ENCODE measurements at places on chromosomes 2 and 18.
A peak's percentile ranks its signal among the peaks of the same experiment; 100 is the strongest.

DNA sequence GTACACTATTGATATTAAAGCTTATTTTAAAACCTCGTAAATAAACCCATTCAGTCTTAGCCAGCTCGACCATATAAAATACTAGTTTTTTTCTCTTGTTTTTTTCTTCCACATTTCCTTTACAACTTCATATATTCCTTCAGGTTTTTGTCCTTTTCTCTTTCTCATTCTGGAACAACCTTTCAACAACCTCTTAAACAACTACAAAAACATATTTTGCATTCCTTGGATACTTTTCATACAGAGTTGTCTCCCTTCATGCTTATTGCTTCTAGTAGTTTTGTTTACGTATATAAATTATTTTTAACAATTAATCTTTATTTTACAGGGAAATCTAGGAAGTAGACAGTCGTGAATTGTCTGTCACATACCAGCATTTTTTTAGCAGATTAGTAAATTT is 41.2 kb downstream of the COMMD1 start:
- no peak for DNase-seq

DNA sequence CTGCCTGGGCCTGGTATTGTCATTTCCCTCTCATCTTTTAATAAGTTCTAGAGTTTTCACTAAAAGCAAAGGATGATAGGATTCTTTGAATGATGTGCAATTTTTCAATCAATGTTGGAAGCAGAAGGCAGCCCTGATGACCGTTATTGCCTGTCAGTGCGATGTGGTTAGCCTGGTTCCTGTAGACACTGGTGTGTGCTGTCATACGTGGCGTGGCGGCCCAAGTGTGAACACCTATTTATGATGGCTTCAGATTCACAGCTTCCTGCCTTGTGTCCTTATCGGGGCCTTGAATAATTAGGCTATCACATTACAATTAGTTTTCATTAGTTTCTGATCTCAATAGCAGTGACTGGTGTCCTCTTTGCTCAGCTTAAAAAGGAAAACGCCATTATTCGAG is 218.5 kb downstream of the TPGS2 start:
- no peak for DNase-seq

GRCh38 chr18:41021089-41021488 is 933.9 kb upstream of the PIK3C3 start:
- DNase-seq: no peak

- no peak for DNase-seq
These were observed 500.2 kb upstream of the HS6ST1 start for GRCh38 chr2:128818704-128819491.

DNA sequence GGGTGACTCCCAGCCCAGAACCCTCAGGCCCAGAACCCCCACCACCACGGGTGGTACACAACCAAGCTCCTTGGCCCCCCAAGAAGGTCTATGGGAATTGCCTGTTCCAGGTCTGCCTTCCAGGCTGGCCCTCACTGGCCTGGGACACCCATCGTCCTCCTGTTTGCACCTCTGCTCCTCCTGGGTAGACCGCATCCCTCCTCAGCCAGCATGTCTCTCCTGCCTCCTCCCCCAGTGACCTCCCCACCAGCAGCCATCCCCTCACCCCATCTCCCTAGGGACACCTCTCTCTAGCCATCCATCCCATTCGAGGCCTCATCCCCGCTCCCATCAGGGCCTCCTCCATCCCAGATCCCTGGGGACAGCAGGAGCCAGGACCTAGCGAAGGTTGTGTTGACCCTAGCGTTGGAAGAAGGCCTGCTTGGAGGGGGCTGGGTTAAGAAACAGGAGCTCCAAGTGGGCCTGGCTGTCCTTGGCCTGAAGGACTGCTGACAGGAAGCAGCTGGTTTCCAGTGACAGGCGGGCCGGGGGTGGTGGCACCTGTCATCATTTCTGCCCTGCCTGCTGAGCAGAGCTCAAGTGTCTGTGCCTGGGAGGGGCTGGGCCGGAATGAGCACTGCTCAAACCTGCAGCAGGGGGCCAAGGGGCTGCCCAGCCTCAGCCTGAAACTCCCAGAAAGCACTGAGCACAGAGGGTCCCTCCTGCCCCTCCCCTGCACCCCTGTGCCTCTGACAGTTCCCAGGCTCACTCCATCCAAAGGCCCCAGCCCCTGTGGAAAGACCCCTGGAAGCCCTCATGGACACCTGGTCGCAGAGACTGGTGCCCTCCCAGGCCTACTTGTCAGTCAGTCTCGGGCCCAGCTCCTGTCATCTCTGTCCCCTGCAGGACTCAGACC is 96.0 kb upstream of the OTOS start:
- no peak for DNase-seq

DNA sequence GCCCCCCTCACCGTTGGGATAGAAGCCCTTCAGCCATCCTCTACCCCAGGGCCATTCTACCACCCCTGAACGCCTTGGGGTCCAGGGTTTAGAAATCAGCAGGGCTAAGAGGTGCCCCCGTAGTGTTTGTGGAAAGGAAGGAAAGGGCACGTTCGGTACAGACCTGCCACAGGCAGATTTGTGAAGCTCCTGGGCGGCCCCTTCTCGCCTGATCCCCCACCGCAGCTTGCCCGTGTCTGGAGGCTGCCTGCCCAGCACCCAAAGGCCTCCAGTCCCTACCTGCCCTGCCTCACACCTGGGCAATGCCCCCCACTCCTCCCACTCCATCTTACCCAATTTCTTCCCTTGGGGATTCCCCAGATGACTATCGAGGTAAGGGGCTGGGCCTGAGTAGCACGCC is 21.2 kb downstream of the ATP6V1C2 start:
- DNase-seq: no peak

- no peak for DNase-seq
These were observed 688.4 kb upstream of the PIK3C3 start for GRCh38 chr18:41266616-41267015.

DNA sequence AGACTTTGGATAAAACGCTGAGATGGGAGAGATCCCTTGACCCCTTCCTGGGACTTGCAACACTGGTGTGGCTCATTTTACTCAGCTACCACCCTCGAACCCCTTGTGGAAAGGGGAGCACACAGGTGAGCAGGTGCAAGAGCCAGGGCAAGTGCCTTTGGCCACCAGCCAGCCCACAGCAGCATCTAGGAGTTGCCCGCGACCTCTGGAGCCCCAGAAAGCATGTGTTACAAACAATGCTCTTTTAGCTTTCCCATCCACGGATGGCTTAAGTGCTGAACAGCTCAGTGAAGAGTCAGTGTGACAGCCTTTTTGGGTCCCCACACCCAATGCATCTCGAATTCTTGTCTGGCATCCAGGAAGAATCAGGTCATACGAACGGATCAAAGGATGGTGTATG is 197.8 kb downstream of the MEMO1 start:
- DNase-seq: no peak

- DNase-seq: no peak
These were observed 59.8 kb upstream of the NFATC1 start for GRCh38 chr18:79335833-79336360.

- no peak for DNase-seq
These were observed 34.8 kb upstream of the TWIST2 start for GRCh38 chr2:238813109-238813508.

DNA sequence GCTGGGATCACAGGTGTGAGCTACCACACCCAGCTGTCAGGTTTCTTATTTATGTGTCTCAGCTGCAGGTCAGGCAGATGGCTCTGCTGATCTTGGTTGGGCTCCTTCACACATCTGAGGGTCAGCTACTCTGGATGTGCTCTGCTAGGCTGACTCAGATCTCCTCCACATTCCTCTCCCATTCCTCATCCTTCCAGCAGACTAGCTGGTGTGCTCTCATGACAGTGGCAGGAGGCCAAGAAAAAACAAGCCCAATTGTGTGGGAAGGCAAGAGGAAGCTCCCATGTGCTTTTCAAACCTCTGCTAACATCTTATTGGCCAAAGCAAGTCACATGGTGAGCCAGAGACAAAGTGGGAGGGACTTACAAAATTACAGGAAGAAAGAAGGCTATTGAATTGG is 11.7 kb upstream of the MSH6 start:
- peak; percentile 71 for DNase-seq

- no peak for DNase-seq
These were observed 85.8 kb downstream of the UXS1 start for GRCh38 chr2:106108351-106108750.

DNA sequence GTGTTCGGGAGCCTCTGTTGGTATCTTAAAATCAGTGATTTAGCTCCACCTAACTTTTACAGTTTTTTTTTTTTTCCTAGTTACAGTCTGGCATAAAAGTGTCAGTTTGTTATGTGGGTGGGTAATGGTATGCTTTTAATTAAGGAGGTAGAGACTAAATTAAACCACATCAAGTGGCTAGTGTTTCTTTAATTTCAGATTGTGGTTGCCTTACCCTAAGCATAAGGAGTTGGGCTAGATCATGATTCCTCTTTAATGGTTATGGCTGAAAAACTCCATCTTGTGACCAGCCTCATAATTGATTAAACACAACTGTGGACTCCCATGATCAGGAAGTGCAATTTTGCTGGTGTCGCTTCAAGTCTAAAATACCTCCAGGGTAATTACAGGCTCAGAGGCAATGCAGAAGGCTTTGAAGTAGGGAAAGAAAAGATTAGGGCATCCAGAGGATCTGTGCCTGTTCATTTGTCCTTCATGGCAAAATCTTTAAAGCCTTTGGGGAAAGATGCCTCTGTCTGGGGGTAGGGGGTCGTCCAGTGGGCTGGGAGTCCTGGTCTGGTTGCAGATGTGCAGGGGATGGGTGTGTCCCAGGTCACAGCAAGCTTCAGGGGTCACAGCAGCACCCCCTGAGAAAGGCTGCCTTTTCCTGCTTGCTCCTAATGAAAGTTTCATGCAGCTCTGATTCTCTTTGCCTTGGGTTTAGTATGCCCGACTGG is 579.2 kb downstream of the BCL11A start:
- no peak for DNase-seq

- no peak for DNase-seq
These were observed 155.0 kb upstream of the SRD5A2 start for GRCh38 chr2:31735716-31736115.

DNA sequence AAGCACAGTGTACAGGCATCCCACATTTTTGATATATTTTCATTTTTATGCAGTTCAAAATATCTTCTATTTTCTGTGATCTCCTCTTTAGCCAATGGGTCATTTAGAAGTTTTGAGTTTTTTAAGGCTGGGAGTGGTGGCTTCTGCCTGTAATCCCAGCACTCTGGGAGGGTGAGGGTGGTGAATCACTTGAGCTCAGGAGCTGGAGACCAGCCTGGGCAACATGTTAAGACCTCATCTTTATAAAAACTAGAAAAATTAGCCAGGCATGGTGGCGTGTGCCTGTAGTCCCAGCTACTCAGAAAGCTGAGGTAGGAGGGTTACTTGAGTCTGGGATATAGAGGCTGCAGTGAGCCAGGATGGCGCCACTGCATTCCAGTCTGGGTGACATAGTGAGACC is 17.8 kb downstream of the UBR3 start:
- DNase-seq: no peak

DNA sequence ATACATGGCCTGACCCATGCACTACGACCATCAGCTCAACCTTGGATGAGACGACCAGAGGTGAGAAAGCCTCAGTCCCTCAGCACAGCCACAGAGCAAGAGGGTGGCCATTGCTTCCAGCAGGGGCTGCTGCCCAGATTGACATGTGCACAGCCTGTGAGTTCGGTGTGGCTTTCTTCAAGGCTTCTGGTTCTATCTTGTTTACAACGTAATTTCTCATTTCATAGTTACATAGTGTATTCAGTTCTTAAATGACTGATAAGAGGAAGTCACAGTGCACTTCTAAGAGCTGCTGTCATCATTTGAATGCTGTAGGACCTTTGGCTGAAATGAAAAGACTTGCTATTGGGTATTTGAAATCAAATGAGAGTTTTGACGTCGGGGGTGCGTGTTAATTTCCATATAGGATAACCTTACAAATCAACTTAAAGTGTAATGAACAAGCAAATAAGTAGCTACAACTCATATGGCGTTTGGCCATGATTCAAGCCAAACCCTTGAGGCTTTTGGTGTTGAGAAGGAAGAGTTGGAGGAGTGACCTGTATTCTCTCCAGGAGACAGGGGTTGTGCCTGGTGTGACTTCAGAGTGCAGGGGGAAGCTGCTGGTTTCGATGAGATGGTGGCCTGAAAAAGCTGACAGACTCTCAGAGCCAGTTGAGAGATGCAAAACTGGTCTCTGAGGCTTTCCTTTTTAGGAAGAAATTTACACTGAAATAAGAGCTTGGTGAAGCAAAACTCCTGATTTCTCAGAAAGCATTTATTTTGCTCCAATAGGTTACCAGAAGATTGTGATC is 51.0 kb downstream of the TSHZ1 start:
- DNase-seq: no peak

DNA sequence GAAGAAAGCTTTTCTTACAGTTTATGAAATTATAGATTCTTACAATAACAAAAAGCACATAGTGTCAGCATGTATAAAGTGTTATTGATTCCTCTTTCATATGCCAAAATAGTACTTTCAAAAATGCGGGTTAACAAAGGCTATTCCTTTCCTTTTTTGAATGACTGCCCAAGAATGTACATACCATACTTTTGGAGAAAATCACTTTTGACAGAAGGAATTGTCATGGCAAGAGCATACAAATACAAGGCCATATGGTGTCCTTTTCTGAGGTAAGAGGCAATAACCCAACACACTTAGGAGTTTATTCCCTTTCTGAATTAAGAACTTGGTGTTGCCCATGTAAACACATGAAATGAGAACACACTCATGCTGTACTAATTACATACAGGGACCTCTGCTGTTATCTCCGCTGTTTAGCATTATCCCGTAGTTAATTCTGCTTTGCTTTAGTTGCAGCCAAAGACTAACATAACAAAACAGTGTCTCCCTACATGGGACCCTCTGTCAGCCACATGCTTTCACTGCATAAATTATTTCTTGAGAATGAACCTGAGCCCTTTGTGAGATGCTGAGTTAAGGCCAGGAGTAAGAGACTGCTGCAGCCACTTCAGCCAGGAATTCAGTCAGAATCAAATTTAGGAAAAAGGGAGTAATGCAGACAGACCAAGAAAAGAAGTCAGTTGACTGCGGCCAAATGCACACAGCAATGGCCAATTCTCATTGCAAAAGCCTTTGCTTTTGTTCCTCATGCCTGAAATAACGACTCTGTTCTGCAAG is 67.0 kb downstream of the CDH2 start:
- no peak for DNase-seq

DNA sequence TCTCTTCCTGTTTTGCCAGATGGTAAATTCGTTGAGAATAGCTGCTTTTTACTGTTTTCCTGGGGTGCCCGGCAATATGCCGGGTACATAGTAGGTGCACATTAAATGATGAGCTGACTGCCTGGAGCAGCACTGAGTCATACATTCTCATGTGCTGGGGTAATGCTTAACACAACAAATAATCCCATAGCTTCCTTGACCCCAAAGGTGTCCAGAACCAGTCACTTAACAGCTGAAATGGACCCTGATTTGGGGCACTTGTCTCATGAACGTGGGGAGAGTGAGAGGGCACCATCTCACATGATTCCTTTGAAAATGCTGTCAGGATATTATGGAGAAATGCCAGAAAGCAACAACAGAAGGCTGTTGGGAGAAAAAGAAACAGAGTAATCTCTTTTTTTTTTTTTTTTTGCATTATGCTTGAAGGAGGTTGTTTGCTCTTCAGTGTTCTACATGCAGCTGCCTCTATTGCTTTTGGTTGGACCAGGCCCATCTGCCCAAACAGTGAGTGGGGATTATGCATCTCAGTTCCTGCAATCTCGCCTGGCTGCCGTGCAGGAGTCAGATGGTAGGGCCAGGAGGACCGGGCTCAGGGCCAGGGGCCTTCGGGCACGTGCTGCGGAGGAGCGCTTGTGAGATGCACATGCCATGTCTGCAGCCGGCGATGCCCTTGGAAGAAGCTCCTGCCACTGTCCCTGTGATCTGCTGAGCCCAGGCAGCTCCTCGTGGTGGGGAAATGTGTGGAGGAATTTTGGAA is 162.1 kb downstream of the SH3RF3 start:
- no peak for DNase-seq

- DNase-seq: no peak
These were observed 116.5 kb upstream of the FOSL2 start for GRCh38 chr2:28276076-28276618.

All from suppressor macrophage (primary cell).